ENCODE measurements at places on chromosomes 3 and 15.

DNA sequence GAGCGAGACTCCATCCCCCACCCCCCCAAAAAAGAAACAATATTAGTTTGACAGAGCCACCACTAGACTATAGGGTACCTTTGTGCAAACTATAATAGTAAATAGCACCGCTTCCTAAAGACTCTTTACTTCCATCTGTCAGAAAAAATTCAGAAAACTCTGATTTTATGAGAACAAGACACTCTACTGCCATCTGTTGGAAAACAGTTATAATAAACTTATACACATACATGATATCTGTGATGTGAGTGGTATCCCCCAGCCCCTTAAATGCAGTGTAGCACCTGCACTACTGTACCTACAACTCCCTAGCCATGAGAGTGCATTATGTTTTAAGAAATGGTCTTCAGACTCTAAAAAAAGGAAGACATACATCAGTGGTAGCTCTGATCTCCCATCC, 47.1 kb upstream of the CTDSPL start:
- no peak for DNase-seq

DNA sequence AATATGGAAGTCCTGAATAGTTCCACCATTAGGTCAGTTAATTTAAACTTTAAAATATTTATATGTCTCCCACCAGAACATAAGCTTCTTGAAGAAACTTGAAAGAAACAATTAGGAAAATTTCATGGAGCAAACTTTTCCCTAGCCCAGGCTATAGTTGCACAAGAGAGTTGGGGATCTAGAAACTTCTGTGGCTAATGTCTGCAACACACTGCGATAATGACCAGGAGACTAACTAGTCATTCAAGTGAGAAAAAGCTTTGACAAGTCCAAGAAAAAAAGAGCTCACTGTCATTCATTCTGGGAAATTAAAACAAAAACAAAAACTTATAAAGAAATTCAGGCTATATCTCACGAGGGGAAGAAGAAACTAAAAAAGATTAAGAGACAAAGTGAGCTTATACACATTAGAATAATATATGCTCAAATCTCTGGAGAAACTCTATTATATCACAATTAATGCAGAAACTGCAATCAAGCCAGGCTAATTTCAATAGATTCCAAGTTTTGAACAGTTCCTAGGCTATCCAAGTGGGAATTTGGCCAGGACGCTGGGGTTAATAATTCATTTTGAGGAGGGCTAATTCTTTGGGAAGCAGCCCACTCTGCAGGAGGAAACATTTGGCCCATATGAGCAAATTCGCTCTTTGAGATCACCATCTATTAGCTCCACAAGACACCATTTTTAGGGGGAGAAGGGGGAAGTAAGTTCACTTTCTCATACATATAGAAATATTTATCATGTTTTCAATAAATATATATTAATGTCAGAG, 134.6 kb downstream of the MEIS2 start:
- no peak for DNase-seq

DNA sequence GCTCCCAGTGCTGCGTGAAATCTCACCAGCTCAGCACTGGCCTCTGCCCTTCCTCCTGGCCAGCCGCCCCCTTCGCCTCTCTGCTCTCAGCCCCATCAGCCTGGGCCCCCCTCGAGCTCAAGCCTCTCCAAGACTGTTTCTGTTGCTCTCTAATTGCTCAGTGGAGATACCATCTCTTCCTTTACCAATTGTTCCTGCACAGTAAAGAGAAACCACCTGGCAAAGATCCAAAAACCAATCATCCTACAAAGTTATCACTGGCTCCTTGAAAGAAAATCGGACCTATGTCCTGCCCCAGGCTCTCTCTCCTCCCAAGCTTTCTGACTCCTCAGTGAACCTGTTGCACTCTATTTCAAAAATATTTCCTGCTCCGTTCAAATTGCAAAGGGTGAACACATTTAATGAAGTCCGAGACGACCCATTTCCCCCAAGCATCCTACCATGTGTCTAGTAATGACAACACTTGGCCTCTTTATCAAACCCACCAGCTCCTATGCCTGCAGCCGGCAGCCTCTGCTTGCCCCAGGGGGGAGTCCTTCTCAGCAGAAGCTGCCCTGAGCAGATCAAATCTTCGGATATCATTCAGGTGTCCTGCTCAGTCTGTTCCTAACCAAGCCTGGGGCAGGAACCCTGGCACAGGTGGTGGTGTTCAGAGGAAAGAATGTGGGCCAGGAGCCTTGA, 53.7 kb upstream of the FAM174B start:
- no peak for DNase-seq

DNA sequence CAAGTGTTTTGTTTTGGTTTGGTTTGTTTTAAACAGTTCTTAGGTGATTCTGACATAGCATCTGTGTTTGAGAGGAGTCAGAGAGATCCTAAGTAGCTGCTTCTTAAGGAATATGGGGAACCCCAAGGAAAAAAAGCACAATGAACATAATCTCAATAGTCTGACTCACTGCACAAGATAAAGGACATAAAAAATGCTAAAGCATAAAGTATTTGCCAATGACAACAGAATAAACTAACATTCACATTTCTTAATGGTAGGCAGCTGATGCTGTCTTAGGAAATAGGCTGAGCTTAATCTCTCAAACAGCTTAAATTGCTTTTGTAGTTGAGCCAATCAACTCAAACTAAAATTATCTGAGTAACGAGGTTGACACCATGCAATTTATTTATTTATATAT, 2.9 kb downstream of the NCEH1 start:
- no peak for DNase-seq

GRCh38 chr3:18752273-18752934, 327.3 kb upstream of the SATB1 start:
- no peak for DNase-seq

DNA sequence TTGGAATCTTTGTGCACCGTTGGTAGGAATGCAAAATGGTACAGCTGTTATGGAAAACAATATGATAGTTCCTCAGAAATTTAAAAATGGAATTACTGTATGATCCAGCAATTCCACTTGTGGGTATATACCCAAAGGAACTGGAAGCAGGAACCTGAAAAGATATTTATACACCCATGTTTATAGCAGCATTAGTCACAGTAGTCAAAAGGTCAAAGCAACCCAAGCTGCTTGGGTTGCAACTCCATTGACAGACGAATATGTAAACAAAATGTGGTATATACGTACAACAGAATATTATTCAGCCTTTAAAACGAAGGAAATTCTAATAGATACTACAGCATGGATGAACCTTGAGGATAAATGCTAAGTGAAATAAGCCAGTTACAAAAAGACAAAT, 35.0 kb upstream of the CAPN3 start:
- no peak for DNase-seq

GRCh38 chr15:58043192-58043903, 22.2 kb downstream of the ALDH1A2 start:
- DNase-seq: no peak

GRCh38 chr15:45702041-45702440, 67.2 kb downstream of the SQOR start:
- DNase-seq: no peak

DNA sequence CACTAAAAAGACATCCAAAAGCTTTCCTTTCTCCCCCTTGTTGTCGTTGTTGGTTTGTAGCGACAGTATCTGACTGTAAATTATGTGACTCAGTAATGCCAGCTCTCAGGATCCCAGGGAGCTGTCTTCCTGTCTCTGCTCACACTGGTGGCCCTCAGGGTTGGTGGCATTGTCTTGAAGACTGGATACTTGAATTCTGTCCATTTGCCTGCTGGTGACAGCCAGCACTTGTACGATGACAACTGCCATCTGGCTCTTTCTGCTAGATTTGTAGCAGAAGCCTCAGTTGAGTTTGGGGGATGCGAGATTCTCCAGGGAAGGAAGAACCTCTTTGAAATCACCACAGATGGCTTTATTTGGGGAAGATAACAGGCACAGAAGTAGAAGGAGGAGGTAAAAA, 120.8 kb downstream of the ARPP21 start:
- no peak for DNase-seq

DNA sequence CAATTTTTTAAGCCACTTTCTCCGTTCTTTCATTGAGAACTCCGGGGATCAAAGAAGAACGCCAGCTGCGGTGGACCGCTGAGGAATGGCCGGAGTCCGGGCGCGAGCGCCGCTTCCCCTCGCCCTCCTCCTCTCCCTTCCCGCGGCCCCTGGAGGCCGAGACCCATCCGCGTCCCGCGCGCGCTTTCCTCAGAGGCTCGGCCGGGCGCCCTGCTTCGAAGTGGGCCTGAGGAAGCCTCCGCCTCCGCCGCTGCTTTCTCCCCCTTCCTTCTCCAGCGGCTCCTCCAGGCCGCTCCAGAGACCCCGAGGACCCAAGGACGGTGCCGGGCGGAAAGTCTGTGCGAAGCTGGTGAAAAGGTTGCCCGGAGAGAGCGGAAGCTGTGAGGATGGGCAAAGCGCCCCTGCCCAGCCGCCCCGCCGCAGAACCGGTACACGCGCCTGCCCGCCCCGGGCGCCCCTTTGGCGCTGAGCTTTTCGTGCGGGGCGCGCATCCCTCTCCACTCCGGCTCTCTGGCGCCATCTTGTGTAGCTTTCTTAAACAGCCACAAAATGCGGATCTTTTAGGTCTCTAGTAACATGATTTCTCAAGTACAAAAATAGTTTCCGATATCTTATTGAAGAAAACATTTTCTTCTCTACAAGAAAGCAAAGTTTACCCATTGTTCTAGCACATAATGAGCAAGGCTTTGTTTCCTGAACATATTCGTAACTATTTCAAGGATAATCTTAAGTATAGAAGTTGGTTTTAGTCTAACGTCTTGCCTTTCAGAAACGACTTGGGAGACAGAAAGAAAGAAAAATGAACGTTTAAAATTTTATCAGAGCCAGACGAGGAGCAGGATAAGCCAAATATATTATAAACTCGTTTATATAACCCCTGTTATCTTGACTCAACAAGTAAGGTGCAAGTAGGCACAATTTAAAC, 59.2 kb upstream of the FAM174B start:
- DNase-seq: peak; percentile 43

DNA sequence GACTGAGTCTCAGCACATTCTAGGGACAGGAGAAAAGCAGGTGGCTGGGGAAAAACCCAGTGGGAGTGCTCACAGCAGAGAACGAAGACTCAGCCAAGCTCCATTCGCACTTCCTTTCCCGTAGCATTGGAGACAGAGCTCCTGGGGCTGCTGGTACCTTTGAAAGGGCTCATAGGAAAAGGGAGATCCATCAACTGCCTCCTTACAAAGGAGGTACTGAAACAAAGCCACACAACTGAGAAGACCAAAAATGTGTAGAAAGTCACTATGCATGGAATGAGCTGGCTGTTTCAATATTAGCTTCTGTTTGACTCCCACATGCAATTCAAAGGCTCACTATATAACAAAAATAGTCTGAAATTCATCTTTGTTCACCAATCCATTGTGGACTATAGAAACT, 16.9 kb downstream of the STIMATE start:
- DNase-seq: no peak

GRCh38 chr3:63908081-63908736, 4.0 kb downstream of the SCAANT1 start:
- DNase-seq: no peak

DNA sequence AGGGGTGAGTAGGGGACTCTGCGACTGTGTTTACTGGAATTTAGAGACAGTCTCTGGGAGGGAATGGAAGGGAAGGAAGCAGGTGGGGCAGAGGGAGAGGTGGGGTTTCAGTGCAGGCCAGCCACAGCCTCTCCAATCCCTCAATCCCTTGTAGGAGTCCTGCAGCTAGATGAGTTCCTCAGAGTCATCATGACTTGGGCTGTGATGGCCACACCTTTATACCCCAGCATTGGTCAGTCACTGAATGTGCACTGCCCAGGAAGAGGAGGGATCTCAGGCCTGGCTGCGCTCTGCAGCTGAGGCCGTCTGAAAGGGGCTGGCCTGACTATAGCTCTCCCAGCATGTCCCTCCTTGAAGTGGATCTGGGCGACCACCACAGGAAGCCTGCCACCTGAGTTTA, 67.3 kb upstream of the GLCE start:
- peak; percentile 67 for DNase-seq

DNA sequence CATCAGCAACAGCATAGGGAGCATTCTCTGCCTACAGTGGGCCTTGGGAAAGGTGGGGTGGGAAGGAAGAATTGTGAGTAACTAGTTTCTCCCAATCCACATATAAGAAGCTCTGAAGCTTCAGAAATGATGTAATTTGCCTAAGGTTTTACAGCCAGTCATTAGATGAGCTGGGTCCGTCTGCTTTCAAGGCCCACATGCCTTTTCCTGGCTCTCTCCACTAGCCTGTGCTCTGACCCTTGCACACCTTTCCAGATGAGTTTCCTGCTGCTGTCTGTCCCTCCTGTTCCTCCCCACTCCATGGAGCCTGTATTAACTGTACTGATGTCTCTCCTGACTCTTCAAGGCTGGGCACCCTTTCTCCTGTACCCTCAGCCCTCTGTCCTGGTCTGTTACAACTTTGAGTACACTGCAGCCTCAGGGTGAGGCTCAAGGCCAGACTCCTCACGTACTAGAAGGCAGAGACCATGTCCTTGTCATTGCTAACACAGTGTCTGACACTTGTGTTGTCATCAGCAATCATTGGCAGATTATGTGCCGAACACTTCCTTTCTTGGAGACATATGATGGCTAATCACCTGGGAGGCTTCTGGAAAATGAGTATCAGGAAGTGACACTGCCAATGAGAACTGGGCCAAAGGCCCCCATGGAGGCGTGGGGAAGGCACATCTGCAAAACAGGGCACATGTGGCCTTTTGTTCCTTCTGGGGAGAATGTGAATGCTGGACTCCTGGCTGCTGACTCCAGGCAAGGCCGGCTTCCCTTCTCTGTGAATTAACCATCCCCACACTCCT, 6.6 kb downstream of the TM6SF1 start:
- no peak for DNase-seq

GRCh38 chr15:92687195-92687602, 31.6 kb upstream of the FAM174B start:
- no peak for DNase-seq

DNA sequence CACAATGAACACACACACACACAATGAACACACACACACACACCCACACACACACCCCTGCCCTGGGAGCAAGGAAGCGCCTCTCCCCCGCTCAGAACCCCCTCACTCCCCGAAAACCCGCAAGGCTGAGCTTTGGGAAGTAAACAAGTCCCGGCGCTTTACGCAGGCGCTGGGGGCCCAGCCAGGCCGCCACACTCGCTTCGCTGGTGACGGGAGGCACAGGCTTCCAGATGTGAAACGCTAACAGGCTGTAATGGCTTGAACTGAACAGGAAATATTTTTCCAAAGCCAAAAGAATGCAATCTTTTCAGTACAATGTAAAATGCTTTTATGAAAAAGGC, 122.7 kb upstream of the IGF1R start:
- no peak for DNase-seq

- no peak for DNase-seq
Observed at GRCh38 chr3:119401069-119401468, 62.3 kb downstream of the TMEM39A start.
